IMR-90 (cell line): ENCODE measurements at places on chromosomes 1 and 21. TPM values are rescaled to one million over a fixed set of nuclear protein-coding genes. Genes with fewer than 3 reads are reported as not detected.

Gene RCSD1
- total RNA-seq = not detected in 2 replicates

Gene LRRIQ3
- 1.8 and 3.1 TPM in 2 replicates for total RNA-seq

Gene CNTN2
- 0.28 TPM in 1 of 2 replicates, not detected in the other for total RNA-seq

Gene USH2A
- under 0.01 TPM in 2 replicates for total RNA-seq

Gene CATSPERE
- 0.18 and 0.28 TPM in 2 replicates for total RNA-seq

Gene TSTD1
- not detected in 2 replicates for total RNA-seq

Gene IL19
- not detected in 2 replicates for total RNA-seq

Gene AGO4
- total RNA-seq = 8.2 and 8.6 TPM in 2 replicates

Gene OR2G6
- total RNA-seq = not detected in 2 replicates

Gene CEP170
- total RNA-seq = 151 and 196 TPM in 2 replicates

Gene NT5C1A
- not detected in 2 replicates for total RNA-seq
